Adipocyte (in vitro differentiated cells): ENCODE measurements at places on chromosomes 2 and 18.
A peak's percentile ranks its signal among the peaks of the same experiment; 100 is the strongest.

- no peak for DNase-seq
Measured at GRCh38 chr2:9021563-9022211, 18.2 kb upstream of the MBOAT2 start.

GRCh38 chr18:58496937-58497336, 132.0 kb downstream of the ALPK2 start:
- DNase-seq, result no peak

- no peak for DNase-seq
Measured at GRCh38 chr2:8617048-8617447, 64.8 kb upstream of the ID2 start.

DNA sequence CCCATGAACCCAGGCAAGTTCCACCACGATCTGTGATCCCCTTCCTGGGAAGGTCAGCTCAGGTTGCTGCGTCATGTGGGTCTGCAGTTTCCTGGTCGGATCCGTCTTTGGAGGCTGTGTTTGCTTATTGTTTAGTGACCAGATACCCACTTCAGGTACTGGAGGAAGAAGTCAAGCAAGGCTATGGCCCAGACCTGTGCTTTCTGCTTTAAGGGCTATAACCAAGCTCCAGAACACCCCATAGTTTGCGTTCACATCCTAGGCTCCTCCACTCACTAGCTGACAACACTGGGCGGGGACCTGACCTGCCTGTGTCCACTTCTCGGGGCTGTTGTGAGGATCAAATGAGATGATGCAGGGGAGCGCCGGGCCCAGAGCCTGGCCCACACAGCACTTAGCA, 44.0 kb downstream of the MAL start:
- no peak for DNase-seq

DNA sequence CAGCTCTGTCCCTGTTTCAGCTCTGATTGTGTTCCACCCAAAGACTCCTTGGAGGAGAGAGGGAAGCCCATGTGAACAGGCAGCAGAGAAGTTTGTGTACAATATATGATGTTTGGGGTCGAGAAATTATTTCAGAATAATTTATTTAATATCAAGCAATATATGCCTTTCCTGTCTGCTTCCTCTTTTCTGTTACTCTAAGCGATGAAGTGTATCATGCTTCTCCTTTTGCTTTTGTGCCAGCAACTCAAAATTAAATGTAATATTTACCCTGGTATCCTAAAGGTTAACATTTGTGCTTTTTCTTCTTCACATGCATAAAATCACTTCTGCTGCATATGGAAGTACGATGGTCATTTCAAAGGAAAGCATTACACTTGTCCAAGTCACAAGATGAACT, 2.4 kb upstream of the NTSR2 start:
- DNase-seq, result no peak

DNA sequence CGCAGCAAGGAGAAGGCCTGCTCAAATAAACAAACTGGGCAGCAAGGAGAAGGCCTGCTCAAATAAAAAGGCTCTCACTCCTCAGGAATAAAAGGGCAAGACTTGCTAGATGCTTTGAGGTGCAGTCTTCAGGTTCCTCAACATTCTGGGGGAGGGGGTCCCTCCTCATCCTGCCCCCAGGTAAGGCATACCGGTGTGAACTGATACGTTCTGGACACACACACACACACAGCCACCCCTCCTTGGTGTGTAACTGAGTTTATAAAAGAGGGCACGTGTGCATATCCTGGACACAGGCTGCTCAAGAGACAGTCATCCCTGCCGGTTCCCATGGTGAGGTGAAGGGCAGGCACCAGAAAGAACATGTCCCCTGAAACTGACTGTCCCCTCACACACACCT, 4.5 kb downstream of the TEX261 start:
- DNase-seq, result no peak

DNA sequence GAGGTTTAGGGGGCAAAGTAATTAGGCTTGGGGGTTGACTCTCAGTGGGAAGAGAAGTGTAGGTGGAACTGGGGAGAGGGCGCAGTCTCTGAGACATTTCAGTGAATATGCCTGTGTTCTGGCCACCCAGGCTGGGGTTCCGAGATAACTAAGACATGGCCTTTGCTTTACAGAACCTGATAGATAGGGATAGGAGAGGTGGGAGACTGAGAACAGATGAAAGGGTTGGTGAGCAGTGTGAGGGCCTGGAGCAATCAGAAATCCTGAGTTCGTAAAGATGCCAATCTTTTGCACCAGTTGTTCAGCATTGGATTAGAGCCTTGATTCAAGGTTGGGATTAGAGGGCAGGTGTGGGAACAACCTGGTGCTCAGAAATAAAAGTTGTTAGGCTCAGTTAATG, 15.6 kb downstream of the PARD3B start:
- no peak for DNase-seq

DNA sequence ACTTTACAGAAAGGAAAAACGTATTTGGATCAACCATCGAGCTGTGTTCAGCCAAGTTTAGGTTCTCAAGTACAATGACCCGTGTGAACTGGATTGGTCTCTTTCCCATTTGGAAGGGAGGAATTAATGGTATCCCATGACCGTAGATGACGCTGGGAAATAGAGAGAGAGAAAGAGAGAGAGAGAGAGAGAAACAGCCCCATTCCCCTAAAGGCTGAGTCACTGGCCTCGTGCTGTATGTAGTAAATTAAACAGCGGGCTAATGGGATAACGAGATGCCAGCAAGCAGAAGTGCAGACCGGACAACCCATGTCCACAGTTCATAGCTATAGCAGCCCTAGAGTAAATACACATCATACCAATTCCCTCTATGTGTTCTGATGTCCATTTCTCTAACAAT, 99.6 kb downstream of the BCL11A start:
- no peak for DNase-seq

GRCh38 chr2:43491065-43491639, 104.7 kb downstream of the THADA start:
- no peak for DNase-seq

GRCh38 chr2:176188774-176189680, 559 bp downstream of the HOXD1 start:
- no peak for DNase-seq

DNA sequence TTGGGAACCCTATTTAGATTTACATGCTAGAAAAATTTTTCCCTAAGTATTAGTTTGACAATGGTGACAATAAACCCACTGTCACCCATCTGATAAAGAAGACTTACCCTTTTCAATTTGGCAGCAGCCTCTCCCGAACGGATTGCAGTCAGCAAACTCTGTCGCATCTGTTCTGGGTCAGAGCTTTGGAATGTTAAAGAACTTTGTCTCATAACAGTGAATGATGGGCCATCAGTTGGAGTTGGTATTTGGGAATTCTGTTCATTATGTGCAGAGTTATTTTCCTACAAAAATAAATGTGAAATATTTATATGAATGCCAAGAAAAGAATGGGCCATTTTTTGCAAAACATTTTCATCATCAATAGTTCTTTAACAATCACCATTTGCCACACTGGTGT, 70.8 kb upstream of the GRB14 start:
- no peak for DNase-seq

GRCh38 chr2:132417430-132418035, 928 bp downstream of the GPR39 start:
- DNase-seq, result no peak

DNA sequence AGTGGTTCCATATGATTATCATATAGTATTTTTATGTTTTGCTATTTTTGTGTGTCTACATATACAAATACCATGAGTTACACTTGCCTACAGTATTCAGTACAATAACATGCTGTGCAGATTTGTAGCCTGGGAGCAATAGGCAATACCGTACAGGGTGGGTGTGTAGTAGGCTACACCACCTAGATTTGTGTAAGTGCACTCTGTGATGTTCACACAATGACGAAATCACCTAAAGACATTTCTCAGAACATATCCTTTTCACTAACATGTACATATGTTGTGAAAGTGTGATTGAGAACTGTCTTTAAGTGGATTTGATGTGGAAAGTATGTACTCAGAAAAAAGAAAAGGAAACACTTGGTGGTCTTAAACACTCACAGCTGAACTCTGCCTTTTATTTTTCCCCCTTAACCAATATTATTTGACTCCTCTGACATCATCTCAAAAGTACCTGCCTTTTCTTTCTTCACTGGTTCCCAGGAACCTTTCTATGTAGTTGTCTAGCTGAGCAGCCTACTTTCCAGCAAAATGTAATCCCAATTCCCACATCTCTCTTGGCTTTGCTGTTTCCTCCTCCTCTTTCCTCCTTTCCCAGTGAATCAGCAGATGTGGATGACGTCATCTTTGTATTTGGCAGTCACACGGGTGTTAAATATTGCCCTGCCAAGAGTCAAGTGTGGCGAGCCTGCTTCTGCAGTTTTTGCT, 47.7 kb downstream of the OSBPL6 start:
- DNase-seq, result peak; percentile 87

DNA sequence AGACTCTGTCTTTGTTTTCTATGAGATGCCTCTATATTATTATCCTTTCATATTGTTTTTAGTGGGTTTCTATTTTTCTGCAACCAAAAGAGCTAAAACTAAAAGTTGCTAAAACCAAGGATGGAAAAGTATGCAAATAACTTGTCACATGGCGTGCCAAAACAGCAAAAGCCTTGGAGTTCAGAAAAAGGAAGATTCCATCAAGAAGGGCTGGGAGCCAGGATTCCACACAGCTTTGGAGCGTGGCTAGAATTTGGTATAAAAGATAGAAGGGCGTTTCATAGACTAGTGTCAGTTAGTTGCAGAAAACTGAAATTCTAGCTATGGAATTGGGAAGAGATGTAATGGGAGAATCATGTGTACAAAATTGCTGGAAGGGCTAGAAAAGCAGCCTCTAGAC, 4.1 kb downstream of the SCYGR1 start:
- DNase-seq, result no peak

DNA sequence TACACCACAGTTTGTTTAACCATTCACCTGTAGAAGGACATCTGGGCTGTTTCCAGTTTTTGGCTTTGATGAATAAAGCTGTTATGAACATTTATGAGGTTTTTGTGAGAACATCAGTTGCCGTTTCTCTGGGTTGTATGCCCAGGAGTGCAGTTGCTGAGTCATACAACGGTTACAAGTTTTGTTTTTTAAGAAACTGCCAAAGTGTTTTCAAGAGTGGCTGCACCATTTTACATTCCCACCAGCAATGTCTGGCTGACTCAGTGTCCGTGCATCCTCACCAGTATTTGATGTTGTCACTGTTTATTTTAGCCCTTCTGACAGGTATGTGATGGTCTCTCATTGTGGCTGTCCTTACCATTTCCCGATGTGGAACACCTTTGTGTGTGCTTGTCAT, 48.0 kb upstream of the GPR17 start:
- no peak for DNase-seq

DNA sequence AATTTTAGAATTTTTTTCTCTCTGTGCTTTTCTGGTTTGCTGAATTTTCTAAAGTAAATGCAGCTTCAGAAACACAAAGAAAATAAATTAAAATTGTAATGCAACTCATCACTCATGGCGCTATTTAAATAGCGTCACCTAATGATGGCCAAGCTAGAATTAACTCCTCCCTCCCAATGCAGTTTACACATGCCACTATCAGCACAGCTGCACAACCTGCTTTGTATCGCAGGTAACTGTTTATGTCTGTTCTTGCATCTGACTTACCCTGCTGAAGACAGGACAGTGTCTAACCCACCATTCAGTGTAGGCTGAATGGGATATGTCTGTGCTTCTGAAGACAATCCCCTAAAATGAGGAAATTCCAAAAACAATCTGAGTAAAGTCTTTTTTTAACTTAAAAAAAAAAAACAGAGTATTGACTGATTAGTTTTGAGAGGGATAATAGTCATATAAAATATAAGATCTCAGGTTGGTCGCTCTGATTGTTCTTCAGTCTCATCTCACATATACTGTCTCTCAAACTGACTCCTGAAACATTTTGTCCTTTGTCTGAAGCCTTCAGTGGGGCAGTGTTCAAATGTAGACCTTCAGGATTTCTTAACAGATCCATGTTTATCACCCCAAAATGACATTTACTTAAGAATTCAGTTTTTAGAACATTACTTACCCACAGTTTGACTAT, 271.4 kb downstream of the ZEB2 start:
- no peak for DNase-seq

DNA sequence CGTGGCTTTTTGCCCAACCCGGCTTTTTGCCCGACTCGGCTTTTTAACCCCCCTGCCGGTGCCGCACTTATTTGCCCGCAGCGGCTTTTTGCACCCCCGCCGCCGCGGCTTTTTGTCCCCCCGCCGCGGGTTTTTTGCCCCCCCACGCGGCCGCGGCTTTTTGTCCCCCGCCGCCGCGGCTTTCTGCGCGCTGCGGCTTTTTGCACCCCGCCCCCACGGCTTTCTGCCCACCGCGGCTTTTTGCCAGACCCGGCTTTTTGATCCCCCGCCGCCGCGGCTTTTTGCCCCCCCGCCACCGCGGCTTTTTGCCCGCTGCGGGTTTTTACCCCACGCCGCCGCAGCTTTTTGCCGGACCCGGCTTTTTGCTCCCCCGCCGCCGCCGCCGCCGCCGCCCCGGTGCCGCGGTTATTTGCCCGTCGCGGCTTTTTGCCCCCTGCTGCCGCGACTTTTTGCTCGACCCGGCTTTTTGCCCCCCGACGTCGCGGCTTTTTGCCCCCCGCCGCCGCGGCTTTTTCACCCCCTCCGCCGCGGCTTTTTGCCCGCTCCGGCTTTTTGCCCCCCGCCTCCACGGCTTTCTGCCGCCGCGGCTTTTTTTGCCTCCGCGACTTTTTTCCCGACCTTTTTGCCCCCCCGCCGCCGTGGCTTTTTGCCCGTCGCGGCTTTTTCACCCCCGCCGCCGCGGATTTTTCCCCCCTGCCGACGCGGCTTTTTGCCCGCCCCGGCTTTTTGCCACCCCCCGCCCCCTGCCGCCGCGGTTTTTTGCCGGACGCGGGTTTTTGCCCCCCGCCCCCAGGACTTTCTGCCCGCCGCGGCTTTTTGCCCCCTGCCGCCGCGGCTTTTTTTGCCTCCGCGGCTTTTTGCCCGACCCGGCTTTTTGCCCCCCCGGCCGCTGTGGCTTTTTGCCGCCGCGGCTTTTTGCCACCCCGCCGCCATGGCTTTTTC, 2786.5 kb downstream of the RPIA start:
- DNase-seq, result peak; percentile 35

DNA sequence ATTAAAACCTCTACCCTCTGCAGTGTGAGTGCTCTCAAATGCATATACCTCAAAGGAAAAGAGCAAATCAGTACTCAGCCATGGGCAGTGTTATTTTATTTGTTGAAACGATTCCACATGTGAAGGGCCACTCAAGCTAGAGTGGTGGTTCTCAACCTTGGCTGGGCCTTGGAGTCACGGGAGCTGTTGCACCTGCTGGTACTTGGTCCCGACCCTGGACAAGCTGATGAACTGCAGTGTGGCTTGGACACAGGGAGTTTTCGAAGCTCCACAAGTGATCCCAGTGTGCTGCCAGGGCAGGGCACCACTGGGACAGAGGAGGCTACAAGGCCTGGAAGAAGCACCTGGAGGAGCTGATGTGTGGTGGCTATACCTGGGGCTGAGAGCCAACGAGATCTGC, 19.7 kb downstream of the GNLY start:
- no peak for DNase-seq

- no peak for DNase-seq
Measured at GRCh38 chr2:157743051-157743450, 114.4 kb upstream of the ACVR1C start.
